CD8-positive, alpha-beta memory T cell (primary cell): ENCODE measurements at places on chromosomes 5 and 9.

DNA sequence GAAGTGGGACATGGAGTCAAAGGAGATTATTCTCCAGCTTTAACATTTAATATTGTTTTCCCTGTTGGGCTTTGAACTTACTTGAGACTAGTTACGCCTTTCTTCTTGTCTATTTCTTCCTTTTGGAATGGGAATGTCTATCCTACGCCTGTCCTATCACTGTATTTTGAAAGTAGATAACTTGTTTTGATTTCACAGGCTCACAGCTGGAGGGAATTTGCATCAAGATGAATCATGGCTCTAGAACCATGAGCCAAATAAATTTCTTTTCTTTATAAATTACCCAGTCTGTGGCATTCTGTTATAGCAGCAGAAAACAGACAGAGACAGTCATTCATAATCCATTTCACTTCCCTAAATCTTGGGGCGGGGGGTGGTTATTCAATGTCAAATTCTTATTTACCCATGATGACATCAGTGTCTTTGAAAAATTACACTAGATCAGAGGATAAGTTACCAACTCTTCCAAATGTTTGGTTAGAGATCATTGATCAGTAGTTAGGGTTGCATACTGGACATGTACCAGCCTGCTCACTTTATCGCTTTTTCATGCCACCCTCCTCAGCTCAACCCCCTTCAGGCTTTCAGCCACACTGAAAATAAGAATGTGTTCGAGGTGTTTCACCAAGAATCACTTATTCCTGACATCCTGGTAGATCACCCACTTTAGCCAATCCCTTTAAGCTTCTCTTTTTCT lies 419.6 kb upstream of the PIK3R1 start:
- DNase-seq, result no peak

GRCh38 chr9:121556580-121556979 lies 56.9 kb upstream of the GGTA1 start:
- DNase-seq, result no peak

DNA sequence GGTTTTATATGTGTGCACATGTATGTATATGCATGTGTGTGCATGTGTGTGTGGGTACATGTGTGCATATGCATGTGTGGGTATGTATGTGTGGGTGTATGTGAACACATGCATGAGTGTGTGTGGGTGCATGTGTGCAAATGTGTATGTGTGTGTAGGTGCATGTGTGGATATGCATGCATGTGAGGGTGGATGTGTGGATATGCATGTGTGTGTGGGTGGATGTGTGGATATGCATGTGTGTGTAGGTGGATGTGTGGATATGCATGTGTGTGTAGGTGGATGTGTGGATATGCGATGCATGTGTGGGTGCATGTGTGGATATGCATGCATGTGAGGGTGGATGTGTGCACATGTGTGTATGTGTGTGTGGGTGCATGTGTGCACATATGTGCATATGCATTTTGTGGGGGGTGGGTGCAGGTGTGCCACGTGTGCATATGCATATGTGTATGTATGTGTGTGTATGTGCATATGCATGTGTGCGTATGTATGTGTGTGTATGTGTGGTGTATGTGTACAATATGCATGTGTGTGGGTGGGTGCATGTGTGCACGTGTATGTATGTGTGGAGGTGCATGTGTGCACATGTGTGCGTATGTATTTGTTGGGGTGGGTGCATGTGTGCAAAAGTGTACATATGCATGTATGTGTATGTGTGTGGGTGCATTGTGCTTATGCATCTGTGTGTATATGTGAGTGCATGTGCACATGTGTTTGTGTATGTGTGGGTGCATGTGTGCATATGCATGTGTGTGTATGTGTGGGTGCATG lies 144.2 kb downstream of the GAS1 start:
- DNase-seq, result no peak

GRCh38 chr5:122091936-122092600 lies 14.0 kb upstream of the LOX start:
- no peak for DNase-seq

DNA sequence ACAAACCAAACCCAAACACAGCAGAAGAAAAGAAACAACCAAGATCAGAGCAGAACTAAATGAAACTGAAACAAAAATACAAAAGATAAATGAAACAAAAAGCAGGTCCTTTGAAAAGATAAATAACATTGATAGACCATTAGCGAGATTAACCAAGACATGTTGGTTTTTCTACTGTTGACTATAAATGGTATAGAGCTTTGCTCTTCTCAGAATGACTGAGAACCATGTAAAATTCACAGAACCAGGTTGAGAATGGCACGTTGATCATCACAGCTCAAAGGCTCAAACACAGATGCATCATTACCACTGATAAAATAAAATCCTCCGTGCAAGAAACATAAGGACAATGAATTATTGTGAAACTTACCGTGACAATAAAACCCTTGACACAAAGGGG lies 105.2 kb downstream of the MARCHF11 start:
- DNase-seq, result no peak

- no peak for DNase-seq
Measured at GRCh38 chr5:139105621-139106071, 92.5 kb downstream of the SIL1 start.

DNA sequence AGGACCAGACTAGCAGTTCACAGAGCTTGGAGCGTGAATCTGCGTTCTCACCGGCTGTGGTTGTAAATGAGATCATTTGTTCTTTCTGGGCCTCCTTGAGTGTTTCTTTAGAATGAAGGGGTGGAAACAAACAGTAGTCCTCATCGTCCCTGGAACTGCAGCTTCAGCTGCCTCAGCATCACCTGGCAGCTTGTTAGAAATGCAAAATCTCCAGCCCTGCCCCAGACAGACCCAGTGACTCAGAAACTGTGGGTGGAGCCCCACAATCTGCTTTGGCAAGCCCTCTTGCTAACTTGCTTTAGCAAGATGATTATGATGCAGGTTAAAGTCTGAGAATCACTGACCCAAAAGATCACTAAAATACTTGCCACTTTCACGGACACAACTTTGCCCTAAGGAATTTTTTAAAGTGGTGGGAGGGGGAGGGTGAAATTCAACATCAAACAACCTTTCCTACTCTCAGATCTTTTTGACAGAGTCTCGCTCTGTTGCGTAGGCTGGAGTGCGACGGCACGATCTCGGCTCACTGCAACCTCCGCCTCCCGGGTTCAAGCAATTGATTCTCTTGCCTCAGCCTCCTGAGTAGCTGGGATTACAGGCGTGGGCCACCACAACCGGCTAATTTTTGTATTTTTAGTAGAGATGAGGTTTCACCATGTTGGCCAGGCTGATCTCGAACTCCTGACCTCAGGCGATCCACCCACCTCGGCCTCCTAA lies 86.0 kb downstream of the BRINP1 start:
- DNase-seq, result no peak

DNA sequence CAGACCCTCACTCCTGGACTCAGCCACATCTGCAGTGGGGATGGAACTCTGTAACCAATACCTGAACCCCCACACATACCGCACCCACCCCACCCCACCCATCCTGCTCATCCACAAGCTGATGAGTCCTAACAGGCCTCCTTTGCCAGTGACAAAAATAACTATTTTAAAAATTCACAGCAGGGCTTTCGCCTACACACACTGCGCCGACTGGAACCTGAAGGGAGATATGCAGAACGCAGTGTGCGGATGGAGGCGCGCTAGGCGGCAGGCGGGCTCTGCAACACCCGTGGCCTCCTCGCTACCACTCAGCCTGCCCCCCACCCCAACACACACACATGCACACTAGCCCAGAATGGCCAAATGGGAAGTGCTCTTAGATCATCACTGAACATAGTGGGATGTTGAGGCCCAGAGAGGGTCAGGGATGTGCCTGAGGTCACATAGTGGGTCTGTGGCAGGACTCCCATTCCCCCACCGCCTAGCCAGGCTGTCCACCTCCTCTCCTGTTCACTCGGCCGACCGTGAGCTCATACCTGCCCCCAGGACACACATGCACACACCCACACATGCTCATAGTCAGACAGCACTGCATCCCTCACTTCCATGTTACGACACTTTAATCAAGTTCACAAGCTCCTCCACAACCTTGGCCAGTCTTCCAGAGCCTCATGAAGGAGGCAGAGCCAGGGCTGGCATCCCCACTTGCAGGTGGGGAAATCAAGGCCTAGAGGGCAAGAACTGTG lies 6.3 kb upstream of the CAMK2A start:
- no peak for DNase-seq

- no peak for DNase-seq
Measured at GRCh38 chr9:93024986-93025630, 33.4 kb upstream of the SUSD3 start.

- no peak for DNase-seq
Measured at GRCh38 chr5:52703321-52703720, 84.4 kb upstream of the ITGA1 start.

DNA sequence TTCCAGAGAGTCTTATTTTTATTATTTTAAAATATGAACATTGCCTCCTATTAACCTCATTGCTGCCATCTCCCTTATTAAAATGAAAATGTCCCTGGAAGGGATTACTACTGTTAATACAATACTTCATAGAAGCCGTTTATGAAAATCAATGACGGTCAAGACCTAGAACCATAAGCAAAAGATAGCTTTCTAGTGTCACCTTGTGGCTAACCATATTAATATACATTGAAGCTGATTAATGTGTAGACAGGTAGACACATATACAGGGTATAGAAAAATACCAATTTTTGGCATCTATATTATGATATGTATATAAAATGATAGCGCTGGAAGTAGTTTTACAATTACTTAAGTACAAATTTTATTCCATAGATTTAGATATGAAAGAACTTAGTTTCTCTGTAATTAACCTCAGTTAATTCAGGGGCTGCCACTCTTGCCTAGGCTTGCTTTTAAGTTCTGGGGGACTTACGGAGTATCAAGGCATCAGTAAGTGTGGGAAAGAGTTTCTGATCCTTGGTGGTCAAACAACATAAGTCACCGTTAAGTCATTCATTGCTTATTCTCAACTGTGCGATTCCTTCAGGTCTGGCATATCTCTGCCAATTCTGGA lies 2.5 kb upstream of the YTHDC2 start:
- no peak for DNase-seq

DNA sequence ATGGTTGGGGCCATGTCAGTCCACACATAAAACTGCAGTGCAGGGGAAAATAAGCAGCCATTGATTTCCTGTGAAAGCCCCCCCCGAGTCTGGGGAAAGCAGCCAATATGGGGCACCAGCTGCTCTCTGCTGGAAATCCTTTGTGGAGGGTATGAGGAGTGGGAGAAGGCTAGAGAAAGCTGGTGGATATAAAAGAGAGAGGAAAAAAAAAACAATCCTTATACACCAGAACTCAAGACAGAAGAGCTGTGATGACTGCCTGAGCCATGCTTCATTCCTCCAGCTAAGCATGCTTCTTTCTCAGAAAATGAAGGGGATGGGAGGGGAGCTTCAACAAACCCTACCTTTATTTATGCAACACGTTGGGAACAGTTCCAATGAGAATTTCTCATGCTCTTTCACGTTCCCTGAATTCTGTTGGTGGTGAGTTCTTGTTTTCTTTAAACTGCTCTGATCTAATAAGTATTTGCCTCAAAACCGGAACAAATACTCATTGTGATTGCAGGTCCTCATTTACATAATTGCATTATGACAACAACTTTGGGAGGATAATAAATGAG lies 688.0 kb upstream of the SEMA6A start:
- DNase-seq, result no peak

GRCh38 chr9:100724886-100725285 lies 147.0 kb downstream of the CAVIN4 start:
- no peak for DNase-seq

GRCh38 chr5:53834500-53834899 lies 274.1 kb downstream of the NDUFS4 start:
- no peak for DNase-seq

GRCh38 chr9:138118601-138119071 lies 241.1 kb downstream of the CACNA1B start:
- no peak for DNase-seq

GRCh38 chr9:69433968-69434367 lies 109.0 kb downstream of the ENTREP1 start:
- DNase-seq, result no peak

GRCh38 chr9:31027678-31028077 lies 1356.8 kb upstream of the ACO1 start:
- DNase-seq, result no peak

DNA sequence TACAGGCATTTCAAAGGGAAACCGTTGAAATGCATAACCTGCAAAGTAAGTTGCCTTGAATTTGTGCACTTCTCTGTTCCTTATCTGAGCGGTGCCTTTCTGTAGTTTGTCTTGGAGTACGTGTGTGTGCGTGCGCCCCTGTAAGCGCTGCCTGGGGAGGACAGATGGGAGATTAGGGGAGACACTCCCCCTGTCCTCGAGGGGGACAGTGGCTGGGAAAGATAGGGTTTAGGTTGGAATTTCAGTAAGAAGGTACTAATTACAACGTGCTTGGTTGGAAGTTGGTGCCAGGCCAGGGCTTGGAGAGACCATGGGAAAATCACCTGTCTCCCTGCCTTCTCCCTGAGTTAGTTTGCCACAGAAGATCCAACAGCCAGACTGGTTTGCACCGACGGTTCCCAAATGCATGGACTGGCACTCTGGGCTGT lies 73.2 kb downstream of the PIK3R1 start:
- no peak for DNase-seq

DNA sequence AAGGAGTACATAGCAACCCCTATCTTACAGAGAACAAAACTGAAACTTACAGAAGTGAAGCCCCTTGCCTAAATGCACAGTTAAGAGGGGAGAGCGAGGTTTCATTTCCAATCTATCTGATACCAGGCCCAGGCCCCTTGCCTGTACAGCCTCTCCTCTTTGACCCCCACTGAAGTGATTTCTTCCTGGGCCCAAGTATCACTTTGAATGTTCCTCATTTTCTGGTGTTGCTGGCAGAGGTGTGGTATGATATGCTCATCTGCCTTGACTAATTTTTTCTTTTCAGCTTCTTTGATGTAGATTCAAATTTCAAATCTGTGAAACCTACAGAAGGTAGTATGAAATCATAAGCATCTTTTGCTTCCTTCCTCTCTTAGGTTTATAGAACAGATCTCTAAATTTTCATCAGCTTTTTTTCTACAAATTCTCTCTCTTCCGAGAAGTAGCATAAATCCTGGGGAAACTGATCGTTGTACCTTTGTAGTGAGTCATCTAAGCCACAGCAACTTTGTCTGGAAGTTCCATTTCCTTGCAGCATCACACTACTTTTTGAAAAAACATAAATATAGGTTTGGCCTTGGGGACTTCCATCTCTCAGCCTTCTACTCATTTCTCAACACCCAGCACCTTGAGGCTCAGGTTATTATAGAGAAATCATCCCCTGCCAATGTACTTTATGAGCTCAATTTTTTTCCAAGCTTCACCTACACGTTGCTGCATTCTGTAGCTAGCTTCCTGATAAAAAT lies 402.4 kb upstream of the PTGER4 start:
- DNase-seq, result peak; percentile 15

- no peak for DNase-seq
Measured at GRCh38 chr5:171669571-171669970, 116.0 kb upstream of the SMIM23 start.

GRCh38 chr5:6578676-6579343 lies 54.0 kb downstream of the NSUN2 start:
- no peak for DNase-seq

- no peak for DNase-seq
Measured at GRCh38 chr5:57349214-57349613, 133.4 kb downstream of the ACTBL2 start.

- no peak for DNase-seq
Measured at GRCh38 chr9:81076131-81076530, 613.2 kb downstream of the TLE1 start.
